ENCODE measurements at places on chromosomes 7 and 10.

- no peak for DNase-seq
These were observed 57.9 kb upstream of the GTF2IRD1 start for GRCh38 chr7:74395745-74396311.

GRCh38 chr7:27636326-27637006 lies 26.2 kb downstream of the HIBADH start:
- DNase-seq, result no peak

GRCh38 chr7:100034871-100035510 lies 14.6 kb upstream of the ZSCAN21 start:
- DNase-seq, result peak; percentile 92

GRCh38 chr7:139752148-139752547 lies 25.6 kb downstream of the HIPK2 start:
- no peak for DNase-seq

DNA sequence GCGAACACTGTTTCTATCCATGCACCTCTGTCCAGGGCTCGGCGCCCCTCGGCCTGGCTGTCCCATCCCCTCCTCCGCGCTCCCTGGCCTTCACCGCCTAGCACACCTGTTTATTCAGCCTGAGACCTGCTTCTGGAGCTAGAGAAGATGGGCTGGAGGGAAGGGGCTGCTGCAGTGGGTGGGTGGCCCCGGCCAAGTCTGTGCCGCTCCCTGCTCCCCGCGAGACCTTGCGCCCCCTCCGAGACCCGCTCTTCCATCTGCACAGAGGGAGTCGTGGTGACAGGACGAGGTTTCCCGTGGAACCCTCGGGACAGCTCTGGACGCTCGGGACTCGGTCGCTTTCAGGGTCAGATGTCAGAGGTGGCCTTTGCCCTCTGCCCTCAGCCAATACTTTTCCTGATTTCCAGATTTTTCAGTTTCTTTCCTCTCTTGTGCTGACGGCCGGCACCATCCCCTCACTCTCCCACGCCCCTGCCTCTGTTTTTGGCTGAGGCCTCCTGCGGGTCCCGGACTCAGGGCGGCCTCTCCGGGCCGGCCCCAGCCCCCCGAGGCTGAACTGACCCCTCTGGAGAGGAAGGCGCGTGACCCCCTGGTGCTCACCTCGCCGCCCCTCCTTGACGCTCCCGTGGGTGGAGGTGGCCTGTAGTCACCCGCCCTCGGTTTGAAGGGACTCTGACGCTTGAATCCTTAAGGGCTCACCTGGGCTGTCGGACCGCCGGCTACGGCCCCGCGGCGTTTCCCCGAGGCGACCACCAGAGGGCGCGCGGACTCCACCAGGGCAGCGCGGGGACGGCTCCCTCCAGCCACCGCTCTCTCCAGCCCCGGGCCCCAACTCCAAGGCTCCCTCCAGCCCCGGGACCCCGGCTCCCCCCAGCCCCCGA lies 15.6 kb downstream of the SHH start:
- no peak for DNase-seq

DNA sequence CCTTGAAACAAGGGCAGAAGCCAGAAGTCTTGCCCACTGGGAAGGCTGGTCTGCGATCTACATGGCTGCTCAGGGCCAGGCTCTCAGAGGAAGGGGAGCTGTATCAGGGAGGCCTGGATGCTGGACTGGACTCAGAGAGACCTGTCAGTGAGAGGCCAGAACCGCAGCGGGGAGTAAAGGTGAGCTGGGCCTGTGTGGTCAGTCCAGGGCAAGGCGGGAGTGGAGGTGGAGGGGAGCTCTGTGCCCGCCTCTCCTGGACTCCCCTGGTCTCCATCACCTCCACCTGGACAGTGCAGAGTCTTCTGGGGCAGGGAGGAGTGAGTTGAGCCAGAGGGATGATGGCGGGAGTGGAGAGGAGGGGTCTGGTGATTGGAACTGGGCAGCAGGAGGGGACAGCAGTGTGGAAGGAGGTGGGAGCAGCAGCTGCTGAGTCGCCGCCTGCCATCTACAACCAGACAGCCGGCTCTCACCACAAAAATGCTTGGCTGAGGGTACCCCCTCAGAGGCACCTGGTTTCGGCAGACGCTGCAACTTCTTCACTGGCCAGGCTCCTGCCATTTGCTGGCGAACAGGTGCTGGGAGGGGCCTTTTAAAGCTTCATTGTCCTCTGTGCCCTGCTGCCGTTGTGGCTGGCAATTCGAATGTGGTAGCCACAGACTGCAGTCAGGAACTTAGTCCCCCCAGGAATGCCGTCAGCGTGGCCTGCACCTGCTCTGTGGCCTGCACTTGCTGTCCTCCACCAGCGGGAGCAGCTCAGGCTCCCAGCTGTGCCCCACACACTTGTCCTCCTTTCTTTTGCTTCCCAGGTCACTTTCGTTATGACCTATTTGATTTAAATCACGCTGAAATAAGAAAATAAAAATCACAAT lies 3.5 kb downstream of the RASSF4 start:
- no peak for DNase-seq

DNA sequence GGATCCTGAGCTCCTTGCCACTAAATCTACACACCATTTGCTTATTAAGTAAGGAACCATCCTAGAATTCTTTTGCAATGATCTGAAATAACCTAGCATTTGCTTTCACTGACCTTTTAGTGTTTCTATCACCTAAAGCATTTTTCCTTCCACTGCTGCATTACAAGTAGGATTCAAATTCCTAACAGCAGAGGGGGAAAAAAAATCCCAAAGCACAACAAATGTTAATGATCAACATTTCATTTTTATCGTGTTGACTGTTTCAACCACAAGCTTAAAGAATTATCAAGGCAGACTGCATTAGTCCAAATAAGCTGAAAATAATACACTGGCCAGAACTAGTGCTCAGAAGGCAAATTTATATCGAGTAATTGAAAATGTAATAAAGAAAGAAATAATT lies 174.7 kb upstream of the TCF7L2 start:
- DNase-seq, result peak; percentile 21

- no peak for DNase-seq
These were observed 37.3 kb downstream of the VIPR2 start for GRCh38 chr7:159107161-159107892.

DNA sequence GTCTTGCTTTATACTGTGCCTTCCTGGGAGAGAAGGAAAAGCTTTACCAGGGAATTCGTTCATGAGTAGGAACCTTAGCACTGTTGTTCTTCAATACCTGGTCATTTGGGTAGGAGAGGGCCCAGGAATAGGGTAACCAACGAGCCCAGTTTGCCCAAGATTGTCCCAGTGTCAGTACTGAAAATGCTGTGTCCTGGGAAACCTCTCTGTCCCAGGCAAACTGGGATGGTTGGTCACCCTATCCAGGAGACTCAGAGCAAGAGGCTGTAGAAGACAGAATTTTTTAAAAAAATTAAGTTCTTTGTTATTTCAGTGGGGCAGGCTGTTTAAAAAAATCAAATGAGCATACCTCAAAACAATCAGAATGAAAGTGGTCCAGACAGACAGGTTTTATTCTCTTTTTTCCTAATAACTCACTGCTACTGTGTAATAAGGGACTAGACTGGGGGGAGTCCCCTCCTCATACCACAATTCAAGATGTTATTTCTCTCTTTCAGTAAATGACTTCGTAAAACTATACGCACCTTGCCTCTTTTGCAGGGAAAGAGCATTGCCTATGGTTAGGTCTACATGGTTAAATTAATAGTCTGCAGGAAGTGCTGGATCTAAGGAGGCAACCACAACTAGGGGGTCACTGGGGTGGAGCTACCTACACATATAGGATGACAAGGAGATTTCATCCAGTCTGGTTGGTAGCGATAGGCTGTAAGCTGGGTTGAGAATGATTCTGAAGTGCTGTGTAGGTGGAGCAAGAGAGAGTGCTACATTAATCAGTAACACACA lies 41.1 kb upstream of the FAM133B start:
- no peak for DNase-seq

GRCh38 chr7:33446551-33446950 lies 317.2 kb downstream of the BBS9 start:
- peak; percentile 4 for DNase-seq

GRCh38 chr10:61758433-61758832 lies 95.7 kb downstream of the CABCOCO1 start:
- DNase-seq, result peak; percentile 57

- DNase-seq, result no peak
These were observed 566 bp downstream of the MAD1L1 start for GRCh38 chr7:2231992-2232765.

DNA sequence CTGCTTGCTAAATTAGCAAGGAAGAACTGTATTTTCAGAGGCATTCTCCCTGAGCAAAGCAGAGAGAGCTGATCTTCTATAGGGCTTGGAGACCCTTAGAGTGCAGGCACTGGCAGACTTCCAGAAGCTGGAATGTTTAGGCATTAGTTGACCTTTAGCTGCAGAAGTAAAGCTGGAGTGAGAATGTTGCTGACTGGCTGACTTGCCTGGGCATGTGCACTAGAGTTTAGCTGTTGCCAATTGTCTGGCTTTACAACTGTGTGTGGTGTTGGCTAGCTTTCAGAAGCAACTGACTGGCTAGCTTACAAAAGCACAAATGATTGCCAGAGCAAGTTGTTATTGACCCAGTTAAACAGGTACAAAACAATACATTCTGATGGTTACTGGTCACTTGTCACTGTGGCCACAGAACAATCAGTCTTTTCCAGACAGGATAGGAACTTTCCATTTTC lies 25.1 kb downstream of the FAM13C start:
- no peak for DNase-seq

GRCh38 chr7:88458279-88458678 lies 151.6 kb upstream of the STEAP4 start:
- DNase-seq, result no peak

Measured in HFFc6 (cell line).